ENCODE measurements at places on chromosomes 3 and 15. TPM values are rescaled to one million over a fixed set of nuclear protein-coding genes. Genes with fewer than 3 reads are reported as not detected.

DNA sequence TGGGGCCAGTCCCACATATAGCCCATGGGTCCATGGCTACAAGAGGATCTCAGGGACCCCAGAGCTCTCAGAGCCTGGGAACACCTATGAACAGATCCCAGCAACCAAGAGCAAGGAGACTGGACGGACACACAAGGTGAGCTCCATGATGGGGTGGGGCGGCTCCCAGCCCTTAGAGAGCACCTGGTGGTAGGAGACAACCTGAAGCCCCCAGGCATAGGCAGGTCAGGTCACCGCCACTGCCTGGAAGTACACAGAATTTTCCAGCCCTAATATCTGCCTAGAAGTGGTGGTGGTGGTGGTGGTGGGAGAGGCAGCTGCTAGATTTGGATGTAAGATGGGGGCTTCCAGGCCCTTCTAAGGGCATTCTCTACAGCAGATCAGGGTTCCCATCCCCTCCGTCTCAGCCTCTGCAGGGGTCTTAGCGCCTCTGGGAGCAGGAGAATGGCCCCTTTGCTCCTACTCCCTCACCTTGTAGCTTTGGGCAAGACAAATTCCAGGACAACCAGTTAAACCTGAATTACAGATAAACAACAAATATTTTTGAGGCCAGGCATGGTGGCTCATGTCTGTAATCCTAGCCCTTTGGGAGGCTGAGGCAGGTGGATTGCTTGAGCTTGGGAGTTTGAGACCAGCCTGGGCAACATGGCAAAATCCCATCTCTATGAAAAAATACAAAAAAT lies 9.2 kb downstream of the SH2D7 start:
- DNase-seq, result no peak

DNA sequence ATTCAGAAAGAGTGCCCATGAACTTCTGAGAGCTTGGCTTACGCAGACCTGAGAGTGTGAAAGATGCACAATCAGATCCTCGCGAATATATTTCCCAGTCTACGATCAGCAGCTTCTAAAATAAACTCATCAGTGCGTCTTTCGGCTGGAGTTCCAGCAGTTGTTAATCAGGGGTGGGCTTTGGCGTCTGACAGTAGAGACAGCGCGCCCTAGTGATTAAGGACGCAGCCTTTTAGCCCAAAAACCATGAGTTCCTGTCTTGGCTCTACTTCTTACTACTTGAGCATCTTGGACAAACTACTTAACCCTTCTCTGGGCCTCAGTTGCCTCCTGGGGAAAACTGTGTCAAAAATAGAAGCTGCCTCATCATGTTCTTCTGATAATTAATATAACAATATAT lies 15.8 kb upstream of the ARRDC4 start:
- DNase-seq, result no peak

DNA sequence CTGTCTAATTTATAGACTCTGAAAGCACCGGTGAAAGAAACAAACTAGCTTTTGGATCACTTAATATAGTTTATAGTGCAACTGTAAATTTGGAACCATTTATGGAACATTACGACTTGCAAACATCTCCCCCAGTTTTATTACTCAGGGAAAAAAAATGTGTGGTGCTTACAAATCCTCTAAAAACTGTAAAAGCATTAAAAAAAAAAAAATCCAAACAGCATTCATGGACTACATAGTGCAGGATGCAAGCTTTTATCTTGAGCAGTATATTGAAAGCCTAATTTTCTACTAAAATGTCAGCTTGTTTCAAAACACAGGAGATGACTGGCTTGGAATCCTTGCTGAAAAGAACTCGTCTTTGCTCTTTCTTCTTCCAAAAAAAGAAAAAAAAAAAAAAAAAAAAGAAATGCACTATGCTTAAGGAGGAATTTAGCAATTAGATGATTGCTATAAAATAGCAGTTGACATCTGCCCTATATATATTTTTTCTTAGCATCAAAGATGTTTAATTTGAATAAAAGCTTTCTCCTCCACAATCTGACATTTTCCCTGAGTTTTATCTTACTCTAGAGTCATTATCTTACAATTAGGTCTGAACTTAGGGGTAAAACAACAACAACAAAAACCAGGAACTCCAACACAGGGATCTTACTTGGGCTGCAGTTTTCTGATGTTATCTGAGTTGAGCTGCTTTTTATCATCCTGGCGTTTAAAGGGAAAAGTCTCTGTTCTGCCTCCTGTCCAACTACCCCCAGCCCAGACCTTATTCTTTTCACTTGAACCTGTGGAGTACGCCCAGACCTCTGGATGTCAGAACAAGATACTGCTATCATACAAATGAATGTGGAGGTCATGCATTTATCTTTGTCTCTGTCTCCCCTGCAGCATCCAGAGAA lies 62.6 kb upstream of the PDZRN3 start:
- DNase-seq, result no peak

- no peak for DNase-seq
Measured at GRCh38 chr15:89129123-89129815, 41.0 kb downstream of the ABHD2 start.

WDR49 gene
- 1.3 TPM for total RNA-seq
